Stimulated activated CD8-positive, alpha-beta memory T cell treated with anti-CD3 and anti-CD28 coated beads, Interleukin-12 subunit alpha, Interleukin-12 subunit beta, amount 100 ng/mL, for 1 hour (primary cell): ENCODE measurements at places on chromosomes 11 and 22.

GRCh38 chr11:94775567-94776327, 7.6 kb downstream of the AMOTL1 start:
- DNase-seq, result no peak

- DNase-seq, result no peak
These were observed 10.9 kb downstream of the SMC1B start for GRCh38 chr22:45402466-45402985.

DNA sequence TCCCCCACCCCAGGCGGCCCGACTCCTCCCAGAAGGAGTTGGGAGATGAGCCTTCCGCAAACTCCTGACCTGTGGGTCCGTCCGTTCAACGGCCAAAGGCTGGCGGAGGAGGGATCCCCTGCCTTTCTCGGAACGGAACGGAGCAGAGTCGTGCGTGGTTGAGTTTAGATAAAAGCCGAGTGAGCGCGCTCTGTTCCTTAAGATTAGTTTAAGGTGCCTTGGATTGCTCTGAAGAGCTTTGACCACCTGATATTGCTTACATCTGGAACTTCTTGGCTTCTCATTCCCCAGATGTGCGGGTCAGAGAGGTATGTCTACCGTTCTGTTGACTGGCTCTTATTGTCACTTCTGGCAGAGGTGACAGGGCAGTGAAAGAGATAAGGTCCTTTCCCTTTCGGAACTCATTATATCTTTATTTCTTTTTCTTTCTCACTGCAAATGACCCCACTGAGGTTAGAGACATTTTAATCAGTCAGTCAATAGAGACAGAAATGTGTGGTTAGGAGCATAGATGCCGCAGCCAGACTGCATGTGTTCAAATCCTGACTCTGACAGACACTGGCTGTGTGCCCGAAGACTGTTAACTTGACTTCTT, at the start of gene TRIM6:
TSS of gene TRIM6 (plus strand) at position 31 of the 595 bp plus-strand sequence. CDS start at position 292, 261 bp downstream.
- DNase-seq, result no peak

DNA sequence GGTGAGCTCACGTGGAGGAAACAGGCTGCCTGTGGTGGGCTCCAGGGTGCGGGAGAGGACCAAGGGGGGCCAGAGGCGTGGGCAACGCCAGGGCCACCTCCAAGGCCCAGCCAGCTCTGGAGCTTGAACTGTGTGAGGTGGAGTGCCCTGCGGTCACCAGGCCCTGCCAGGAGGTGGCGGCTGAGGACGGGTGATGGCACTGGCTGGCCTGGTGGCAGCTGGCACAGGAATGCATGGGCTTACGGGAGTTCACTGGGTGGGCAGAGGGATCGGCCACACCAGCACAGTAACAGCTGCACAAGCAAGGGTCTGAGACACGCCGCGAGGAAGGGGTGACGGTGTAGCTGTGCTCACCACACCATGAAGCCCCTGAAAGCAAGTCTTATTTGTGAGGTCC, 15.8 kb downstream of the TOLLIP start:
- DNase-seq, result no peak

DNA sequence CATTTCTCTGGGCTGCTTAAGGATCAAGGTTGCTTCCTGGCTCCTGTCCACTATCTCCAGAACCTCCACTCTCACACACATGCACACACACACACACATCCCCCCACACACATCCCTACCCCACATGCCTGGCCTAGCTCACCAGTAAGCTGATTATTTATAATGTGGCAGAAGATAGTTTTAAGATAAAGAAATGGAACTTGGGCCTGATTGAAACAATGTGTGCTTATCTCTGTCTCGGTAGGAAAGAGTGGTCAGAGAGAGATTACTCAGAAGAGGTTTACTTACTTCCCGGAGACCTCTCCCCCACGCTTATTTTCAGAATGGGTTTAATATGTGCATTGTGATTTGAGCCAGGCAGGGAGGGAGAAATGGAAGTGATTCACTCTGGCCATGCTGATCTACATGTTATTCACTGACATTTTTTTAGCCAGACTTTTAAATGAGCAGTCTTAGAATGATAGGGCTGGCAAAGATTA, 422.4 kb downstream of the TENM4 start:
- DNase-seq, result no peak

GRCh38 chr11:134230339-134230738, 5.9 kb downstream of the VPS26B start:
- DNase-seq, result no peak

DNA sequence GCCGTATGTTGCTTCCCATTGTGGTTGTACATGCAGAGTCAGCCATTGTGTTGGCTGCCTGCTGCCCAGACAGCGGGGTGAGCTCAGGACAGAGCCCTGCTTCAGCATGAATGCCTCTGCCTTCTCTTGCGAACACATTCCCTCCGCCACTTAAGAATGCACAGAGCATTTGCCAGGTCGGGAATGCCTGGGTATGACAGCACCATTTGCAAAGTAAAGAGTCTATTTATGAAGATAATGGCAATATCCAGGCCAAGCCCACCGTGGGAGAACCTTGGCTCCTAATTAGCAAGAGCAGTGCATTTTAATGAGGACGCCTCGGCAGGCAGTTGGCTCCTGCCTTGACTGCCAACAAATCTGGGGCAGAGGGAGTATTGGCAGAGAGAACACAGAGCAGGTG, 62.5 kb upstream of the SORL1 start:
- no peak for DNase-seq

GRCh38 chr11:88114486-88115045, 60.7 kb downstream of the RAB38 start:
- DNase-seq, result no peak

DNA sequence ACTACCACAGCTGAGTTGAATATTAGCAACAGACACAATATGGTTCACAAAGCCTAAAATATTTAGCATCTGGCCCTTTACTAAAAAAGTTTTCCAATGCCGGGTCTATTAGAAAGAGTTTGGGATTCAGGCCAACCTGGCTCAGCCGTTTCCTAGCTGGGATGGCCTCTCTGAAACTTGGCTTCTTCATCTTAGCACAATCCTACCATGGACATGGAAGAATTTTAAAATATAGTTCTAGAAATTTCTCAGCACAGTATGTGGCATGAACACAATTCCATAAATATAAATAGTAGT, 103.8 kb downstream of the RRAS2 start:
- DNase-seq, result no peak

- DNase-seq, result no peak
These were observed 511 bp downstream of the PKDREJ start for GRCh38 chr22:46262449-46263215.

GRCh38 chr11:18221274-18221876, 15.2 kb downstream of the SAA4 start:
- no peak for DNase-seq

DNA sequence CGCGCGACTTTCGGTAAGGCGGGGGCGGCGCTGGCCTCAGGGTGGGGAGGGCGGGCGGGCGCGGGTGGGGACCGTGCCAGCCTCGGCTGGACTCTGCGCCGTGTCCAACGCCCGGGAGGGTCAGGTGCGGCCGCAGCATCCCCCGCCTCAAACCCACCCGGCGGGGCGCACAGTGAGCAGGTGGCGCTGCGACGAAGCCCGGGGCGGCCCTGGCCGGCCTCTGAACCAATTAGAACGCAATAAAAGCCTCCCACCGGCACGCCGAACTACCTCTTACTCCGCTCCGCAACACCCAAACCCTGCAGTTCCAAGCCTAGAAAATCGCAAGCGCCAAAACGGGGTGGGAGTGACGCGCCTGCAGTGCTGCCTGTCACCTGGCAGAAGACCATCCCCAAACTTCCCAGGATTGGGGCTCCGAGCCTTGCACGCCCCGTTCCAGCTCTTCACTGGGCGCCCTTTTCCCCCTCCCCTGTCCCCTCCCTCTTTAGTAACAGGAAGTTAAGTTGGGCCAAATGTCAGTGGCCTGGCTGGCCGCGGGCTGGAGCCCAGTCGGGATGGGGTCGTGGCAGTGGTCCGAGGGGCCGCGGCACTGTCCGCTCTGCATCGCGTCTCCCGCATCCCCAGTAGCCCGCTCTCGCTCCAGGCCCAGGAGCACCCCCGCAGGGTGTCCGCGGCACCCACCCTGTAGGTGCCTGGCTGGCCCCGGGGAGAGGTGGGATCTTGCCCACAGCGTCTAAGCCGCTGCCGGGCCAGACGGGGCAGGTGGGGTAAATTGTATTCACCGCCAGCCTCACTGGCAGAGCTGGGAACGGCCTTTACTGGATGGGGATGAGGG, 541 bp downstream of the MICAL2 start:
- DNase-seq, result no peak

DNA sequence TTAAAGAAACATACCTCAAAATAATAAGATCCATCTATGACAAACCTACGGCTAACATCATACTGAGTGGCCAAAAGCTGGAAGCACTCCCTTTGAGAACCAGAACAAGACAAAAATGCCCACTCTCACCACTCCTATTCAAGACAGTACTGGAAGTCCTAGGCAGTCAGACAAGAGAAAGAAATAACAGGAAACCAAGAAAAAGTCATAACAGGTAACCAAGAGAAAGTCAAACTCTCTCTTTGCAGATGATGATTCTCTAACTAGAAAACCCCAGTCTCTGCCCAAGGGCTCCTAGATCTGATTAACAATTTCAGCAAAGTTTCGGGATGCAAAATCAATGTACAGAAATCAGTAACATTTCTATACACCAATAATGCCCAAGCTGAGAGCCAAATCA, 35.6 kb downstream of the TMEM123 start:
- DNase-seq, result no peak

DNA sequence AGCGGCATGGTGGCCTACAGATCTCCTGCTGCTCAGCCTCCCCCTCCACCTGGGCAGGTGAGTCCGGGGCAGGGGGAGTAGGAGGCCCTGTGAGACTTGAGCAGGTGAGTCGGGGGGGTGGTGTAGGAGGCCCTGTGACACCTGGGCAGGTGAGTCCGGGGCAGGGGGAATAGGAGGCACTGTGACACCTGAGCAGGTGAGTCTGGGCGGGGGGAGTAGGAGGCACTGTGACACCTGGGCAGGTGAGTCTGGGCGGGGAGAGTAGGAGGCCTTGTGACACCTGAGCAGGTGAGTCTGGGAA, 299.3 kb downstream of the BRD1 start:
- no peak for DNase-seq

DNA sequence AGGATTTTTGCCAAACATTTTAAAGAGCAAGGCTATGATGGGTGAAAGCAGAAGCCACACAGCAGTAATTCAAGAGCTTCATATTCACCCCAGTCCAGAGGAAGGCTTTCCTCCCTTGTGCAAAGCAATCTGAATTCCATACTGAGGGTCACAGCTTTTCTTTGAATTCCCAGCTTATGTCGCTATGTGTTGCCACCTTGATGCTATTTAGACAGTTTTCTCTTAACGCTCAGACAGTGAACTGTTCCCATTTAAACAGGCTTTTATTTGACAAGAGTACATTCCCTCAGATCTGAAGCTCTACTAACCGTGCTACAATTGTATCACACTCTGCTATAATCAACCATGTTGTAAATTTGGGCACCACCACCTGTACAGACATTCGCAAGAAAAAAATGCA, 279.7 kb downstream of the CADM1 start:
- DNase-seq, result no peak

DNA sequence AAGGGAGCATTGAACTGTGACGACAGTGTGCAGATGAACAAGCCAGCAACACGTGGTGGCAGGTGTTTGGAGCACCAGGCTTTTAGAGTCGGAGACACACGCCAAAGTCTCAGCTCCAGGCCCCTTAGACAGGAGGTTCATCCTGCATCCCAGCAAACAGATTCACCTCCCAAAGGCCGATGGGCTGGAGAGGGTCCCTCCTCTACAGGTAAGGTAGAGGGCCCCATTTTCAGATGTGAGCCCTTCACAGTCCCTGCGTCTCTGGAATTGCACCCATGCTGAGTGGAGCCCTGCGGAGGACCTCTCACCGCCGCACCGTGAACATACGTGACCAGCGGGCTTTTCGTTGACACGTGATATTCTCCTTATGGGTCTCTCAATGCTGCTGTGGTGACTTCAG, 109.0 kb upstream of the B3GAT1 start:
- DNase-seq, result no peak

DNA sequence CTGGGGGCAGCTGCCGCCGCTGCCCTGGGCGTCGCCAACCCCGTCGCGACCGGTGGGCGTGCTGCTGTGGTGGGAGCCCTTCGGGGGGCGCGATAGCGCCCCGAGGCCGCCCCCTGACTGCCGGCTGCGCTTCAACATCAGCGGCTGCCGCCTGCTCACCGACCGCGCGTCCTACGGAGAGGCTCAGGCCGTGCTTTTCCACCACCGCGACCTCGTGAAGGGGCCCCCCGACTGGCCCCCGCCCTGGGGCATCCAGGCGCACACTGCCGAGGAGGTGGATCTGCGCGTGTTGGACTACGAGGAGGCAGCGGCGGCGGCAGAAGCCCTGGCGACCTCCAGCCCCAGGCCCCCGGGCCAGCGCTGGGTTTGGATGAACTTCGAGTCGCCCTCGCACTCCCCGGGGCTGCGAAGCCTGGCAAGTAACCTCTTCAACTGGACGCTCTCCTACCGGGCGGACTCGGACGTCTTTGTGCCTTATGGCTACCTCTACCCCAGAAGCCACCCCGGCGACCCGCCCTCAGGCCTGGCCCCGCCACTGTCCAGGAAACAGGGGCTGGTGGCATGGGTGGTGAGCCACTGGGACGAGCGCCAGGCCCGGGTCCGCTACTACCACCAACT, 1.0 kb downstream of the FUT4 start:
- DNase-seq, result no peak

DNA sequence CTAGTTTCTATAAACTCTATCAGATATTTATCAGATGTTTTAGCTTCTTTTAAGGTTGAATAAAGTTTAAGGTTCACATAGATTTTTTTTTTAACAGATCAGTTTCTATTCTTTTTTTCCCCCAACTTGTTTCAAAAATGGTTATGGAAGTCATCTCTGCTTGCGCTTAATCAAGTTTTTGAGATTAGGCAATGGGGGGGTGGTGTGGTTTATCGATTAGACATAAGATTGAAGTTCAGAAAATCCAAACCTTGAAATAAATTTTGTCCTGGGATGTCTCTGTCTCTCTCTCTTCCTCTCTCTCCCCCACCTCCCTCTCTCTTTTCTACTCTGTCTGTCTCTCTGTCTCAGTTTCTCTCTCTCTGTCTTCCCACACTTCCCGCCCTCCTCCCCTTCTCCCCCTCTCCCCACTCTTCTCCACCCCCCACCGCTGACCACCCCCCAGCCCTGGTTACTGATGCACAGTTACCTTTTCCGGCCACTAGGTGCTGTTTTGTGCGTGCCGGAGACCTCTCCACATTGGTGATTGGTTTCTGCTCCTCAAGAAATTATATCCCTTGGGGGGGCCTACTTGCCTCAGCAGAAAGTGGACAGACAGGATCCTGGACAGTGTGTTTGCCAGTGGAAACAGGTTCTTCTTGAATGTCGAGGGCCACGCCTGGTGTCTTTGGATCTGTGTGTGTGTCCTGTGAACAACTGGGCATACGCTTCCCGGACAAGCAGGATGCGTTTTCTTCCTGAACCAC, 29.7 kb upstream of the ANO1 start:
- DNase-seq, result no peak

DNA sequence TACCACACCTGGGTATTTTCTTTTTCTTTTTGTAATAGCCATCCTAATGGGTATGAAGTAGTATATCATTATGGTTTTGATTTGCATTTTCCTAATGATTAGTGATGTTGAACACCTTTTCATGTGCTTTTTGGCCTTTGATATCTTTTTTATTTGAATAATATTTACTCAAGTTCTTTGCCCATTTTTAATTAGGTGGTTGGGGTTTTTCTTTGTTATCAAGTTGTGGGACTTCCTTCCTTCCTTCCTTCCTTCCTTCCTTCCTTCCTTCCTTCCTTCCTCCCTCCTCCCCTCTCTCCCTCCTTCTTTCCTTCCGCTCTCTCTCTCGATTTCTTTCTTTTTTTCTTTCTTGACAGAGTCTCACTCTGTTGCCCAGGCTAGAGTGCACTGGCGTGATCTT, 75.0 kb upstream of the PDGFD start:
- DNase-seq, result no peak
